ENCODE measurements at places on chromosomes 5 and 9. TPM values are rescaled to one million over a fixed set of nuclear protein-coding genes. Genes with fewer than 3 reads are reported as not detected.

TMEM252 gene
- not detected for total RNA-seq

SPINK13 gene
- total RNA-seq: not detected

CXCL14 gene
- not detected for total RNA-seq

PCDHGC3 gene
- 6.3 TPM for total RNA-seq

PCDHGA10 gene
- not detected for total RNA-seq

PKN3 gene
- total RNA-seq: 20.6 TPM

NOTCH1 gene
- total RNA-seq: 5.0 TPM

TRPM3 gene
- total RNA-seq: not detected

DROSHA gene
- 45.5 TPM for total RNA-seq

PCDH12 gene
- not detected for total RNA-seq

NSG2 gene
- not detected for total RNA-seq

PAEP gene
- total RNA-seq: not detected

ROR2 gene
- total RNA-seq: 1.7 TPM

MEIKIN gene
- total RNA-seq: not detected

SLC46A2 gene
- not detected for total RNA-seq

GABBR2 gene
- 0.34 TPM for total RNA-seq

AQP7 gene
- 0.95 TPM for total RNA-seq

PCDHA9 gene
- not detected for total RNA-seq

DMRT2 gene
- 0.12 TPM for total RNA-seq

SH3PXD2B gene
- total RNA-seq: 12.4 TPM

ELOVL7 gene
- total RNA-seq: 12.0 TPM

FOXD4L5 gene
- total RNA-seq: 0.11 TPM

SSBP2 gene
- total RNA-seq: 10.7 TPM

KCNN2 gene
- total RNA-seq: not detected

CCDC152 gene
- total RNA-seq: not detected

HK3 gene
- total RNA-seq: not detected

ZBTB26 gene
- total RNA-seq: 2.3 TPM

NMUR2 gene
- not detected for total RNA-seq

MOB3B gene
- 7.9 TPM for total RNA-seq

PCDHB13 gene
- total RNA-seq: 0.20 TPM

KCNIP1 gene
- total RNA-seq: not detected

MED27 gene
- 35.4 TPM for total RNA-seq

FKTN gene
- 3.7 TPM for total RNA-seq

NAA35 gene
- total RNA-seq: 30.7 TPM

PCDHGB3 gene
- 0.12 TPM for total RNA-seq

C7 gene
- not detected for total RNA-seq

NFIL3 gene
- 13.0 TPM for total RNA-seq

ARID3C gene
- total RNA-seq: not detected

MYORG gene
- 6.2 TPM for total RNA-seq

ACOT12 gene
- total RNA-seq: not detected

FOXI1 gene
- total RNA-seq: not detected

BRIX1 gene
- 58.3 TPM for total RNA-seq

COL5A1 gene
- 33.7 TPM for total RNA-seq

HSPB3 gene
- not detected for total RNA-seq

EFNA5 gene
- total RNA-seq: 26.7 TPM

WDR38 gene
- total RNA-seq: not detected

EMB gene
- 6.0 TPM for total RNA-seq

OBP2B gene
- total RNA-seq: not detected

GPSM1 gene
- 16.6 TPM for total RNA-seq

Data from A549 treated with ZK216348 at 1 μM for 4 hours (cell line).